ENCODE measurements at places on chromosomes 7 and 10.

DNA sequence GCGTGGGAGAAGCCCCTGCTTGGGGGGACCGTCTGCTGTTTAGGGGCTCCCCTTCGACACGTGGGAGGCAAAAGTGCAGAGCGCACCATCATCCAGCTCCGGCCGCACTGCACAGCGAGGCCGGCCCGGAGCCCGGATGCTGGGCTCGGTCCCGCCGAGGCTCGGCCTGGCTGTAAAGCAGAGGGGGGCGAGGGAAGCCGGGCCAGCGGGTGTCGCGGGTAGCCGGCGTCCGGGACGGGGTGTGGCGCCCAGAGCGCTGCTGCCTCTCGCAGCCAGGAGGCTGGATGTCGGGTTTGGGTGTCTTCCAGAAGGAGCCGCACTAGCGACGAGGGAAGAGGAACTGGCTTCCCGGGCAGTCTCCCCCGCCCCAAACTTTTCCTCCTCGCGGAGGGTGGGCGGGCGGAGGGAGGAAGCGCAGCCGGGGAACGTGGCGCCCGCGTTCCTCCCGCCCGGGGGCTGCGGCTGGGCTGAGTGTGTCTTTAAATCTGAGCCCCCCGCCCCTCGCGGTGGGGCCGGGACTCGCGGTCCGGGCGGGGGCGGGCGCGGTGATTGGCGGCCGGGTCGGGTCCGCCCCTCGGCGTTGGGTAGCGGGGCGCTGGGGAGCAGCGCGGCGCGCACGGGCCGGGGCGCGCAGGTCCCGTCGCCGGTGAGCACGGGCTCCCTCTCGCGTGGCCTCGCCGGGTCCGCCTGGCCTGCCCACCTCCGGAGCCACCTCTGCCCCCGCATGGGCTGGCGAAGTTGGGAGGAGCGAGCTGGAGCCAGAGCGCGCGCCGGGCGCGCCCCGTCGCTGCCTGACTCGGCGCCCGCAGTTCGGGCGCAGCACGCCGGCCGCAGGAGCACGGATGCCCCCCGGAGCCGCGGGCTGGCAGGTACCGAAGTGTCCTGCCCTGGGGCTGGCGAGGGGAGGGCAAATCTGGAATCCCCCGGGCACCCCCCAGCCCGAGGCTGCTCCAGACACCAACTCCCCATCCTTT is at the start of gene PALD1:
PALD1 (plus strand) TSS at position 577 of the 974 bp plus-strand sequence. CDS start 47,185 bp downstream, outside the sequence.
- DNase-seq = peak; percentile 15

DNA sequence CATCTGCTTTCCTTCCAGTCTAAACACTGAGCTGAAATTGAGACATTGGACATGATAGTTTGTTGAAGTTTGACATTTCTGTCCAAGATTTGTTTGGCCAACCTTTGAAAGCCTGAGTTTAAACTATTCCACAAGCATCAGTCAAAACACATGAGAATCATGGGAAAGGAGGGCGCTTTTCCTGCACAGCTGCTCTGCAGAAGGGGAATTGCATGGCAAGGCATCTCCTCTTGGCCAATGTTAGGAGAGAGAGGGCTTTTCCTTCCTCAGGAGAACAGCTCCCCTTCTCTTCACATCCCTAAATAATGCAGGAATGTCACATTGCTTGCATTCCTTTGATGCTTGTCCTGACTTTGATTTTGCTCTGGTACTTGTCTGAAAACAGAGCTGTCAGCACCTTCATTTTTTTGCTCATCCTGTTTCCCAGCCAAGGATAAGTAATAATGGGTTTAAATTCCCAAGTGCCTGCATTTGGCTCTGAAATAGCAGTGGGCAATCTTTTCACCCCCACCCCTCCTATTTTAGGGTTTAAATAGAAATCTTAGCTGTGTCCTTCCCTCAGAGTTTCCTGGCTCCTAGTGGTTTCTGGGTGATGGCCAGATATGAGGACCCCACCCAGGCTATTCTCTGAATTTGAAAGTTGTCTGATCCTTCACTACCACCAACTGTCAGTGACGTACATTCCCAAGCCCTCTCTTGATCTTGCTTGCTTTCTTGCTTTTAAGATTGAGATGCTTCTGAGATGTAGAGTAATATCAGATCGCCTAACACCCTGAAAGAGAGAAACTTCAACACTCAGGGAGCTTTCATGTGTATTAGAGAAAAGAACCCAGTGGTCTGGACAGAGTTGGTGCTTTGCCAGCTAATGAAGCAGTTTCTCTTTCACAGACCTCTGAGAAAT is 75.2 kb upstream of the NPVF start:
- no peak for DNase-seq

DNA sequence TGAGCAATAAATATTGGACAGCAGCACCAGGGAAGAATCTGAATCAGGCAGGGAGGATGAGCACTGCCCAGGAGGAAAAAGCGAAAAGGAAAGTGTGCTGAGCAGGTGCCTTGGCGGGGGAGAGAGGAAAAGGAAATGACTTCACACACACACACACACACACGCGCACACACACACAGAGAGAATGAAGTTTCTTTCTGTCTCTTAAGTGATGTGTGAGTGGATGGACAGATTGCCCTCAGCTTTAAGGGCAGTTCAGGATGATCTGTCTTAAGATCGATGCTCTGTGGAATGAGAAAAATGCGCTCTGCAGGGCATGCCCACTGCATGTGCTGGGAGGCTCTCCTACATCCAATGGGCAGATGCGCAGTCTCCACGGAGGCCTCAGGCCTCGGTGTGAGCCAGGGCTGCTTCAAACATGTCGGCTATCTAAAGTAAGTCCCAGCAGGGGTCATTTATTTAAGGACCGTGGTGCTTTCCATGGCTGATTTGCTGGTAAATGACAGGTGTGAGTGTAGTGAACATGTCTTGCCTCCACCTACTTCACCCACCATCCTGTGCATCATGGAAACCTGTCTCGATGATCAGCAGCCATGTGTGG is 2.5 kb upstream of the ACBD5 start:
- DNase-seq = no peak

GRCh38 chr10:6014241-6014761 is 37.0 kb upstream of the IL15RA start:
- DNase-seq = peak; percentile 3

DNA sequence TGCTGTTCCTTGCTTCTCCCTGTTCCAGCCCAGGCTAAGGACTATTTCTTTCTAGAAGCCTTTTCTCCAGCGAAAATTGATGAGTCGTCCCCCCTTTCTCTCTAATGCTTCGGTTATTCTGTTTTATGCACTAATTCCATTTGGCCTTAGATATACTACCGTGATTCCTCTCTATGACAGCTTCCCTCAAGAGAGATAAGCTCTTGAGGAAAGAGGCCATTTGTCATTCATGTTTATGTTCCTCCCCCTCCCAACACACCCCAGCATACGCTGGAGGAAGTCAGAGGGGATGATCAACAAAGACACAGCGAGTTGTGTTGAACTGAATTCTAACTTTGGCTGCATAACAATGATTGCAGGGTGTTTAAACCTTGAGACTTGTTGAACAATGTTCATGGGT is 198.8 kb downstream of the BMPER start:
- DNase-seq = no peak

GRCh38 chr10:77513781-77514331 is 123.8 kb downstream of the KCNMA1 start:
- peak; percentile 42 for DNase-seq

DNA sequence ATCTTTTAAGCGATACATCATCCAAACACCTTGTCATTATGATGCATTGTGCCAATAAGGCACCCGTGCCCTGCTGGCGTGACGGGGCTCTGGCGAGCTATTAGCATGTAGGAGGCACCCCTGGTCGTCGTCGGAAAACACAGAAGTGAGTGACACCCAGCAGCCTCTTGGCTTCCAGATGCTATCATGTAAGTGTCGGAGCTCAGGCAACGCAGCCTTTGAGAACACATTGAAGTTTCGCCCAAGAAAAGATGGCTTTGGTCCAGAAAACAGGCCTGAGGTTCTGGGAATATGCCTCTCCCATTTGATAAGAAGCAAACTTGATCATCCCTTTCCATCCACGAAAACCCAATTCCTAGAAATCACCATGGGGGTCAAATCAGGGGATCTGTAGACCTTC is 555.3 kb downstream of the GALNT17 start:
- DNase-seq = no peak

DNA sequence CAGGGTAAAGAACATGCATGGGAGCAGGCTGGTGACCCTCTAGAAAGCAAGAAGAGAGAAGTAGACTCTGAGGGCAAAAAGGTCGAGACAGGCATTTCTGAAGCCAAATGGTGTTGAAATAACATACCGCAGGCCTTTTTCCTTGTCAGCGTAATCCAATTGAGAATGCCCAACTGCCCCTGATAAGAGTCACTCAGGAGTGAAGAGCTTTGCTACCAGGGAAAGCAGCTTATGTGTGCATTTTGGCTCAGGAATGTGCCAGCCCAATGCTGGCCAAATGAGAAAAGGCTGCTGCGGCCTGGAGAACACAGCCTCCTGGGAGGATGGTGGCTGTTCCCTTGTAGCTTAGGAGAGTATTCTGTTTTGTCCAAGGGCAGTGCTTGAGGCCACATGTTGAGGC is 61.4 kb upstream of the NFKB2 start:
- no peak for DNase-seq

GRCh38 chr7:45601094-45601493 is 26.9 kb downstream of the ADCY1 start:
- DNase-seq = no peak

Data from NCI-H345 (cell line).